ENCODE measurements at places on chromosomes 12 and 14.

DNA sequence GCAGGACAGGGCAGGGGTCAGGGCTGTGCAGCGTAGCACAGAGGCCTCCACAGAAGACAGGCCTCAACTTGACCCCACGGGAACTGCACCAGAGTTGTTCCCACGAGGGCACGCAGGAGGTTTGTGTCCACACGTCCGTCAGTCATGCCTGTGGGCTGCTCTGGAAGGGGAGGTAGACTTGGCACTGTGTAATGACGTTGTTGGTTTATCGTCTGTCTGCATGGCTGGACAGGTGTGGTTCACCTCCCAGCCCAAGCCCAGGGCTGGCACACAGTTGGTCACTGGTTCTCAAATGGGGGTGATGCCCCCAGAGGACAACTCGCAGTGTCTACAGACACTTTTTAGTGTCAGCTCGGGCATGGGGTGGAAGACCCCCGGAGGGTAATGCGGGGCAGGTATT, 45.8 kb downstream of the CCNK start:
- DNase-seq = no peak

DNA sequence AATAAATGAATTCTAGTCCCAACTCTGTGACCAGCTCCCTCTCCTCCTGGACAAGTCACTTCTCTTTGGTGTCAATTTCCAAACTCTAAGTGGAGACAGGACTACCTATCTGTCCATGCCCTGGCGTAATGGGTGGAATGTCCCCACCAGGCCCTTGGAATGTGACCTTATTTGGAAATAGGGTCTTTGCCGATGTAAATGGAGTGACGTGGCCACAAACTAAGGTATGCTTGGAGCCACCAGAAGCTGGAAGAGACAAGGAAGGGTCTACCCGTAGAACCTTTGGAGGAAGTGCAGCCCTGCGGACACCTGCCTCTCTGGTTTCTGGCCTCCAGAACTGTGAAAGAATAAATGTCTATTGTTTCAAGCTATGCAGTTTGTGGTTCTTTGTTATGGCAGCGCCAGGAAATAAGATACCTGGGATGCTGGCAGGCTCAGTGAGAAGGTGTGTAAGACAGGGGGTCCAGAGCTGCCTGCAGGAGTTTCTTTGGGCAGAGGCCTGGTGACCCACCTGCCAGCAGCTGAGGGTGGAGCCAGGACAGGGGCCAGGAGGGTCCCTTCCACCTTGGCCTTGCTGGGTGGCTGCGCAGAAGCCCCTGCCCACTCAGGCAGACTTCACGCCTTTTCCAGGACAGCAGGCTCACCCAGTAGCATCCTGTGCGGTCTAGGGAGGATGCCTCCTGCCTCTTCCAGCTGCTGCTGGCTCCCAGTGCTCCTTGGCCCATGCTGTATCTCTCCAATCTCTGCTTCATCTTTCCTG, 45.8 kb downstream of the ARL6IP4 start:
- DNase-seq = no peak

- no peak for DNase-seq
Observed at GRCh38 chr12:65818454-65819382, 5.6 kb upstream of the HMGA2 start.

GRCh38 chr14:61368781-61369453, 47.5 kb downstream of the PRKCH start:
- DNase-seq = no peak

- peak; percentile 5 for DNase-seq
Observed at GRCh38 chr12:121657305-121658008, 12.0 kb downstream of the MORN3 start.

DNA sequence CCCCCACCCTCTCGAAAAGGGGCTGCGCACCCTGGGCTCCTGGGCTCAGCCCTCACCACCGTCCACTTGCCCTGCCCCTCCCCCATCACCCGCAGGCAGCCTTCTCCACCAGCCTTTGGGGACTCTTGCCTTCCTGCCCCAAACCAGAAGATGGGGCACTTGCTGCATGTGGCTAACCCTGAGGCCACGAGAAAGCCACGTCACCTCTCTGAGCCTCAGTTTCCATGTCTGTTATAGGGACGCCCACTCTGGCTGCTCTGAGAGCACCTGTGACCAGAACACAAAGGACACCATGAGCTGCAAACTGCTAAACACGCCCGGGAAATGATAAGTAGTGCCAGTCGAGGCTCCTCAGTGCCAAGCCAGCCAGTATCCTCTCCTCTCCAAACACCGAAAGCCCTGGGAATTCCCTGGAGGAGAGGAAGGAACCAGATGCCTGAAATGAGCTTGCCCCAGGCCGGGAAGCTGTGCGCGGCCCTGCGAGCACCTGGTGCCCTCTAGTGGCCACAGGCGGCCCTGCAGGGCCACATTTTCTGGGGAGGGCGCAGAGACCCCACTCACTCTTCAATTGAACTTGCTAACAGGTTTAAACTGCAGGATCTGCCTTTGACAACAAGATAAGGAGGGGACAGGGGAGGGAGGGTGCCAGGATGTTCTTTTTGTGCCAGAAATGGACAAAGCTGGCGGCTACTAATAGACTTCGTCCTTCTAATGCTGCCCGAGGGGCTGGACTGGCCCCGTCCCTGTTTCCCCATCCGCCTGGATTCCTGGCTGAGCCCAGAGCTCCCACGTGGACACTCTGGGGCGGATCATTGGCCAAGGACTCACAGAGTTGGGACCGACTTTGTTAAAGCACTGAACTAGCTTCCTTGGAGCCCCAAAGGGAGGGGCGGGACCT, 10.2 kb upstream of the SERPINA9 start:
- DNase-seq = peak; percentile 16

All from K562 (cell line).